ENCODE measurements at places on chromosomes 6 and 20.

DNA sequence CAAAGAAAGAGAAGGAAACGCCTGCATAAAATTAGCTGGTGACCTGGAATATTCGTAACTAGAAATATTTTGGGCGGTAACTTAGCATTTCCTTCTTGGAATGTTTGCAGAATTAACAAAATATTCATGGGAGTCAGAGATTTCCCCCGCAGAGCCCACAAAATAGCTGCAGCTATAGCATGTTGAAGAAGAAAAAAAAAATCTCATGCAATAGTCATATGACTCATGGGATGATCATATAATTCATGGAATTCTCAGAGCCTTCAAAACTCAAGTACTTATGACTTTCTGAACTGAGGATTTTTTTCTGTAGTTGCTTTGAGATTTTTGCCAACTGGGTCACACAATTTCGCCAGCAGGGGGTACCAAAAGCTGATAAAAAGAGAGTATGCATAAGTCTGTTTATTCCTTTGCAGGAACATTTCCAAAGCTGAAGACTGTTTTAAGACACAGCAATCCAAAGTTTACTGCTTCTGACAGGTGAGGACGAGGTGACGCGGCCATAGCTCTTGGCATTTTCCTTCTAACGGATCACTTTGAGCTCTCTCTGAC is 586.0 kb upstream of the CHD6 start:
- DNase-seq = no peak

DNA sequence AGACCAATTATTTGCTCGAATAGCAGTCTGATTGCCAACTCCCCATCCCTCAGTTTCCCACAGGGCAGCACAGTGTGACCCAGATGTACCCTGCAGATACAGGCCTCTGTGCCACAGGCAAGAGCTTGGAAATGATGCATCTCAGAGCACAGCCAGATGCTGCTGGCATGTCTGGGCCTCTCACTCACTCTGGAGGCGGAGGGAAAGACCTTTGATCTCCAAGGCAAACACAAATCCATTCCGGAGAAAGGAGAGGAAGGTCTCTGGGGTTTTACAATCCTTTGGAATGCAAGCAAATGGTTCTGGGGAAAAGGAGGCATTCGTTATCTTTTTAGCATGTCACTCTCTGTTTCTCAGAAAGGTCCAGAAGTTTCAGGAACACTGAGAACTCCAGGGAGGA is 74.2 kb downstream of the RIOK1 start:
- peak; percentile 52 for DNase-seq

GRCh38 chr6:17653198-17653882 is 53.2 kb downstream of the FAM8A1 start:
- DNase-seq = no peak

- DNase-seq = no peak
Measured at GRCh38 chr6:155635416-155635815, 179.8 kb upstream of the NOX3 start.
